ENCODE measurements at places on chromosomes 12 and 14. TPM values are rescaled to one million over a fixed set of nuclear protein-coding genes. Genes with fewer than 3 reads are reported as not detected.

LALBA gene
- not detected for total RNA-seq

BCAT1 gene
- 186 TPM for total RNA-seq

GPR68 gene
- total RNA-seq, result 1.4 TPM

JPH4 gene
- not detected for total RNA-seq

POLE gene
- total RNA-seq, result 18.5 TPM

C12orf42 gene
- total RNA-seq, result not detected

GLRX5 gene
- 27.7 TPM for total RNA-seq

KRT81 gene
- total RNA-seq, result 0.13 TPM

PMEL gene
- 0.65 TPM for total RNA-seq

TSPAN9 gene
- total RNA-seq, result 63.0 TPM

PRB2 gene
- not detected for total RNA-seq

DENND5B gene
- total RNA-seq, result 10.9 TPM

ERP27 gene
- total RNA-seq, result not detected

SLC8A3 gene
- 0.33 TPM for total RNA-seq

Data from smooth muscle cell of the pulmonary artery (primary cell).